NCI-H2081 treated with DMSO at 0.1 percent for 48 hours (cell line): ENCODE measurements at places on chromosomes 2 and 18.
A peak's percentile ranks its signal among the peaks of the same experiment; 100 is the strongest.

- no peak for DNase-seq
These were observed 14.3 kb upstream of the ODC1 start for GRCh38 chr2:10462178-10463083.

DNA sequence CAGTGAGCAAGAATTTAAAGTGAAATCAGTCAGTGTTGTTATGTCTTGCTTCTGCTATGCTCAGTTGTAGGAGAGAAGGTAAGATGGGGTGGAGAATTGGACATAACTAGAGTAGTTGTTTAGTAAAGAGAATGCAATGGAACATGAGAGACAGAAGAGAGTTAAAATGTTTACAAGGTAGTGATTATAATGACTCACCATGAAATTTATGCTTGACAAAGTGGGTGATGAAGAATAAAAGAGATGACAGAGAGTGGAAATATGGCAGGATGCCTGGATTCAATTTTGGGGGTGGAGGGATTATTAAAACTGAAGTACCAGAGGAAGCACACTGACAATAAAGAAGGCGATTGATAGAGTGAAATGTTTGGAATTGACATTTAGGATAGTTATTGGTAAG is 10.6 kb downstream of the SCG2 start:
- DNase-seq, result peak; percentile 87

GRCh38 chr2:127034883-127035611 is 71.9 kb downstream of the BIN1 start:
- no peak for DNase-seq

GRCh38 chr2:206670531-206671319 is 28.4 kb downstream of the FAM237A start:
- DNase-seq, result no peak

DNA sequence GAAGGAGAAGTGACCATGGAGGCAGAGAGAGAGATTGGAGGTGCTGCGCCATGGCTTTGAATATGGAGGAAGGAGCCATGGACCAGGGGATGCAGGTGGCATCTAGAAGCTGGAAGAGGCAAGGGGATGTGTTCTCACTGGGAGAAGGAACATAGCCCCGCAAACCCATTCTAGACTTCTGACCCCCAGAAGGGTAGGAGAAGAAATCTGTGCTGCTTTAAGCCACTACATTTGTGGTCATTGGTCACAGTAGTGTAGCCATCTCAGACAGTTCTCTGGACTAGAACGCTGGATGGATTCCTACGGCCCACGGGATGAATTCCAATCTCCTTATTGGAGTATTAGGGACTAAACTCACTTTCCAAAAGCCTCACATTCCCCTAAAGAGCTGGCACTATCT is 67.8 kb downstream of the PTGR3 start:
- DNase-seq, result no peak

DNA sequence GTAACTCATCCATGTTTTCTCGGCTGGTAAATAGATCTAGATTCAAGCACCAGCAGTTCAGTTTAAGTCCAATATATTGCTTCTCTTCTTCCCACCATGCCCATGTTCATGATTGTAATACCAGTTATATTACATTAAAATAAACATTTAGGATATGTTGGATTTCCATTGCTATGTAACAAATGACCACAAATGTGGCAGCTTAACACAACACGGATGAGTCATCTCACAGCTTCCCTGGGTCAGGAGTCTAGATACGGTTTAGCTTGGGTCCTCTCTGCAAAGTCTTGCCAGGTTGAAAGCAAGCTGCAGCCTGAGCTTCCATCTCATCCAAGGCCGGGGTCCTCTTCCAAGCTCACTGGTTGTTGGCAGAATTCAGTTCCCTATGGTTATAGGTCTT is 39.4 kb upstream of the SMAD2 start:
- no peak for DNase-seq

- DNase-seq, result no peak
These were observed 25.4 kb upstream of the REG3G start for GRCh38 chr2:79000008-79000576.

- no peak for DNase-seq
These were observed 80.8 kb downstream of the FMNL2 start for GRCh38 chr2:152415796-152416195.

- peak; percentile 19 for DNase-seq
These were observed 17.1 kb downstream of the TRIB2 start for GRCh38 chr2:12733846-12734245.

DNA sequence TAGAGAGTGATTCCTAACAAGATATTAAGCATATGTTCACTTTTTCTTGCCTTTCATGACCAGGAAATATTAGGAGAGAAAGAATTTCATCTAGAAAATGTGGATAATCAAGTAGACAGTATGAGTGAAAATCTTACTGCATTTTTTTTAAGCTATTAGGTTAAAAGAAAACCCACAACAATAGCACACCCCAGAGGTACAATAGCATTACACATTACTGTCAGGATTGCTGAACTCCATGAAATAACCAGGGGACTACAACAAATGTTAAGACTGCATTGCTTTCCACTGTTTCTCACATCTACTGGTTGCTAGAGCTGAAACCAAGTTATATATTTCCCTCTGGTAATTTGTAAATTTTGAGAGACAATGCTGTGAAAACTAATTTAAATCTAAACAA is 33.7 kb downstream of the KLF7 start:
- no peak for DNase-seq

- DNase-seq, result no peak
These were observed 15.6 kb downstream of the BAZ2B start for GRCh38 chr2:159600752-159601151.

DNA sequence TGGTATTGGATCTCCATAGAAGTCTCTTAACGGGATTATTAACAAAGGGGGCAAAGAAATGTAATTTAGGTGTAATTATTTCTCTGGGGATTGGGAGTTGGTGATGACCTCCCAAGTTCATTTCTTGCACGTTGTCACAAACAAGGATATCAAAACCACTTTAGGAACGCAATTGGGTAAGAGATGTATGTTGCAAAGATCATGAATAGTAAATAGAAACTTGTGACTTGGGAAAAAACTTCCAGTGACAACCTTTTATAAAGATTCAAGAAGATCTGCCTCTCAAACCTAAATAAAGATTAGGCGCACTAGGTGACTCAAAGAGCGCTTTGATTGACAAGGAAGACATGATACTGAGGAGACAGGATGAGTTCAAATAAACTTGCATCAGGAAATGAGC is 127.8 kb upstream of the TRIB2 start:
- DNase-seq, result no peak

- no peak for DNase-seq
These were observed 438.0 kb upstream of the ID2 start for GRCh38 chr2:8243748-8244400.

DNA sequence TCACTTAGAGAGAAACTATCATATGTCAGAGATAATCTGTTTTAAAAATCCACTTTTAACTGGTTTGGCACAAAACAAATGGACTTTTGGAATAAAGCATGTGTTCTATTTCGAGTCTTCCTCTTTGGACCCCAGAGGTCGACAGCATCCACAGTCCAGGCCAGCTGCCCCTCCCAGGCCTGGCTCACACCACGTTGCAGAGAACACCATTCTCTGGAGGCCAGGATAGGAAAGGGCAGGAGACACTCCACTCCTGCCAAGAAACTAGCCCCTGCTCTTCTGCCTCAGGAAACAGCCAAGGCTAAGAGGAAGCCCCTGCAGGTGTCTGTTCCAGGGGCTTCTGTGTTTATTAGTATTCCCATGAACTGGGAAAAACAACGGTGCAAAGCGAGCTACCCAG is 456.6 kb upstream of the ID2 start:
- DNase-seq, result no peak

DNA sequence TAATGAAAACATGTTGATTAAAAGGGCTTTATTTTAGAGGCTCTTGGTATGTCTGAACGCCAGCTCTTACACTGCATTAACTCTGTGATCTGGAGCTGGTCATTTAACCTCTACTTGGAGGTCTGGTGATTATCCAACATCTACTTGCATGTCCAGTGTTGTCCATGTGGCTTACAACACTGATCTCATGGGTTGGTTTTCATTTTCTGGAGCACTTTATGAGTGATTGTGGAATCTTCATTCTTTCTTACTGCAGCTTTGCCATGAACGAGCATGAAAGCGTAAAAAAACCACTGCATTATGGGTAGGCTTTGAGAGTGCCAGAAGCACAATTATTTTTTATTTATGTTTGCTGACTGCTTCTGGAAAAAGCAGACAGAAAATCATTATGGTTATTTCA is 4.8 kb downstream of the CCDC195 start:
- DNase-seq, result no peak

DNA sequence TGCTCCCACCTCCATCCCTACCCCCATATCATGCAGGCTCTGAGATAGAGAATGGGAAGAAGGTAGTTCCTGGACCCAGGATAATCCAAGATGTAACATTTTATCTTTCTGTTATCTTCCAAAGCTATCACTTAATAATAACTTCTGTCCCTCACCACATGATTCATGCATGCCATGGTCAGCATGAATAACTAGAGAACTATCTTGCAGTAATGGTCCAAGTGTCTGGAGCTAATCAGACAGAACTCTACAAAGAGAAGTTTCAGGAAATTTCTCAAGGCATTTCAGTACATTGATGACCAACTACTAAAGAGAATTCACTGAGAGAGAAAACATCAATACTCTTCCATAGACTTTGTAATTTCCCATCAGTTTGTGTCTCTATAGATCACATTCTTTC is 1469.7 kb upstream of the PIK3C3 start:
- DNase-seq, result no peak

DNA sequence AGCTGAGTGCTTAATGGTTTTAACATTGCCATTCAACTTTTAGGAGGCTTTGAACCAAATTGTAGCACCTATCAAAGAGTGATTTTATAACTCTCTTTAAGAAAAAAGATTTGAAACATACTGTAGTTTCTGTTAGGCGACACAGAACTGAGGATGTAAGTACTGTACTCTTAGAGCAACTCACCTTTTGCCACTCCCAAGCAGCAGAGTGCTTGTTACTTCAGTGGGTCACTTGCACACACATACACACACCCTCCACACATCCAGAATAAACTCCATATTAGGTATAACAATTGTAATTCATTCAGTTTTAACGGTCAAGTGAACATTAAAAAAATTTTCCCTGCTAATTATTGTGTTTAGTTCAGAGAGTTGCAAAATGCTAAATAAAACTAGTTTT is 118.3 kb downstream of the CAMKMT start:
- DNase-seq, result no peak

DNA sequence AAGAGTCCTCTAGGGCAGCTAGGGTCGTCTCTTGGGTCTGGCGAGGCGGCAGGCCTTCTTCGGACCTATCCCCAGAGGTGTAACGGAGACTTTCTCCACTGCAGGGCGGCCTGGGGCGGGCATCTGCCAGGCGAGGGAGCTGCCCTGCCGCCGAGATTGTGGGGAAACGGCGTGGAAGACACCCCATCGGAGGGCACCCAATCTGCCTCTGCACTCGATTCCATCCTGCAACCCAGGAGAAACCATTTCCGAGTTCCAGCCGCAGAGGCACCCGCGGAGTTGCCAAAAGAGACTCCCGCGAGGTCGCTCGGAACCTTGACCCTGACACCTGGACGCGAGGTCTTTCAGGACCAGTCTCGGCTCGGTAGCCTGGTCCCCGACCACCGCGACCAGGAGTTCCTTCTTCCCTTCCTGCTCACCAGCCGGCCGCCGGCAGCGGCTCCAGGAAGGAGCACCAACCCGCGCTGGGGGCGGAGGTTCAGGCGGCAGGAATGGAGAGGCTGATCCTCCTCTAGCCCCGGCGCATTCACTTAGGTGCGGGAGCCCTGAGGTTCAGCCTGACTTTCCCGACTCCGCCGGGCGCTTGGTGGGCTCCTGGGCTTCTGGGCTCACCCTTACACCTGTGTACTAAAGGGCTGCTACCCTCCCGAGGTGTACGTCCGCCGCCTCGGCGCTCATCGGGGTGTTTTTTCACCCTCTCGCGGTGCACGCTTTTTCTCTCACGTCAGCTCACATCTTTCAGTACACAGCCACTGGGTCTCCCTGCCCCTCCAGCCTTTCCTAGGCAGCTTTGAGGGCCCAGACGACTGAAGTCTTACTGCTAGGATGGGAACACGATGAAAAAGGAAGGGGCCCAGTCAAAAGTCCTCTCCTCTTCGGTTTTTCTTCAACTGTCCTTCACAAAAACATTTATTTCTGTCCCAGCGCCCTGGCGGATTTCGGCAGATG is 8.1 kb downstream of the SIX2 start:
- no peak for DNase-seq

DNA sequence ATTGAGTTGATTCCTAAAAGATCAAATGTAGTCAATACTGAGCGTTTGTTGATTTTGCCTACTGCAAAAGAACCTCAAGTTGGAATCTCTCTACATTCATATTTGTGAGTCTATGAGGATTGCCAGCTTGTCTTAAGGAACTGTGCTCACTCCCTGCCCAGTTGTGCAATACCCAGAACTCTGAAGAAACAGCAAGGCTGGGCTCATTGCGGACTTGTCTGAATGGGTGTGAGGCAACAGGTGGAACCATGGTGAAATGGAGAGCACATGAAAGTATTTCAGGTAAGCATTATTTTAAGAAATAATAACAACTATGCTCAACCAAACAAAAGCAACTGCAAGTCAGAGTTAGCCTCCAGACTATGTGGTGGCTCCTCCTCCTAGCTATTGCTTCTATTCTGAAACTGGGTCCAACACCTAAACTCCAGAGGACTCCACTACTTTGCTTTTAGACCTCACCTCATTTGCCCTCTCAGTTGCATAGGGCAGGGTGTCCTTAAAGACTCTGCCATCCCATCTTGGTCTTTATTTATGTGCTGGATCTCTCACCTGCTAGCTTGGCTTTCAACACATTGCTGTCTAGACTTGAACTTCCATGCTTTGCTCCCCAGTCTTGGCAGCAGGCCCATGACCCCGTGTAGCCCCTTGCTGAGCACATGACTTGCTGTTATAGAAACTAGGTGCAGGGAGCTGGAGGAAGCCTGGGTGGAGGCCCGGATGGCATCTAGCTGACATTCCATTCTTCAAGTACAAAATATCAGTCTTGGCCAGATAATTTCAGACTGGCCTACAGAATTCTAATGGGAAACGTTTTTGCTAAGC is 94.8 kb upstream of the ARL5A start:
- no peak for DNase-seq

- DNase-seq, result no peak
These were observed 45.8 kb upstream of the FLACC1 start for GRCh38 chr2:201402651-201403562.

DNA sequence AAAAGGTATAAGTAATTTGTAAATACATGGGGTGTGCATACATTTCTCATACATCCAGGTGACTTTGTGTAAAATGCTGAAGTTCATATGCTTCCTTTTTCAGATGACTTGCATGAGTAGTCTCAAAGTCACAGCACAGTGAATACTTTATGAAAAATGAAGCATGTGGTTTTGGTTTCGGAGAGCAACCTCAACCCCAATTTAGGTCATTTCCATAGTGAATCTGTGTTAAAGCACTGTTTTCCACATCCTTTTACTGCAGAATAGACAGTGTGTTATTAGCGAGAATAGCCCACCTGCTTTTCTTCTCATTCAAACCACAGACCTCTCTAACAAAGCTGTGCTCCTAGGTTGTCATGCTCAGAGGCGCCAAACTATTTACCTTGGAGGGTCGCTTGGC is 204.4 kb upstream of the RASGRP3 start:
- DNase-seq, result no peak
